Iris pigment epithelial cell (primary cell): ENCODE measurements at places on chromosomes 12 and 14.

DNA sequence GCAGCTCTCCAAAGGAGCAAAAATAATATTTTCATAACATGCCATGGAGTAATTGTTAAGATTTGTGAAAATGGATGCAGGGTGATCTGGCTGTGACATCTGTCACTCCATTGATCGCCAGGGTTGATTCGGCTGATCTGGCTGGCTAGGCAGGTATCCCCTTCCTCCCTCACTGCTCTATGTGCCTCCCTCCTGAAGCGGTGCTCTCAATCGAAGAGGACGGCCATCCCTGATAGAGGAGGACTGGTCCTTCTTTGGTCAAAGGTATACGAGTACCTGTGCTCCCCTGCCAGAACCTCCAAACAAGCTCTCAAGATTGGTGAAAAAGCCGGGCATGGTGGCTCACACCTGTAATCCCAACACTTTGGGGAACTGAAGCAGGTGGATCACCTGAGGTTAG, 47.9 kb downstream of the VCPKMT start:
- DNase-seq = no peak

DNA sequence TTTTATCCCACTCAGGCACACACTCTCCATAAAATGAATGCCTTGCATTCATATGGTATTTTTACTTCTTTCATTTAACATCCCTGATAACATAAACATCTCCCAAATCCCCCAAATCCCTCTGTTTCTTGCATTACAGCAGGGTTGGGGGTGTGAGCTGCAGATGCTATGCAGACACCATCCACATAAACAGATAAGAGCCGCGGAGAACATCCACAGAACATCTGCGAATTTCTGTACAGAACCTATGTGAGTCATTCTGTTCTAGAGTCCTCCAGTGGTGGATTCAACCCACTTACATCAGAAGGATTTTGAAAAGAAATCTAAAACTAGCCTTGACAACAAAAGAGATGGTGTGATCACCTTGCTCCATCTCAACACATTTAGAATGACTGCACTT, 20.3 kb downstream of the FBLN5 start:
- peak; percentile 82 for DNase-seq

GRCh38 chr14:98548071-98548686, 723.8 kb downstream of the BCL11B start:
- no peak for DNase-seq

- no peak for DNase-seq
Observed at GRCh38 chr14:103340480-103341212, 6.6 kb downstream of the EIF5 start.

DNA sequence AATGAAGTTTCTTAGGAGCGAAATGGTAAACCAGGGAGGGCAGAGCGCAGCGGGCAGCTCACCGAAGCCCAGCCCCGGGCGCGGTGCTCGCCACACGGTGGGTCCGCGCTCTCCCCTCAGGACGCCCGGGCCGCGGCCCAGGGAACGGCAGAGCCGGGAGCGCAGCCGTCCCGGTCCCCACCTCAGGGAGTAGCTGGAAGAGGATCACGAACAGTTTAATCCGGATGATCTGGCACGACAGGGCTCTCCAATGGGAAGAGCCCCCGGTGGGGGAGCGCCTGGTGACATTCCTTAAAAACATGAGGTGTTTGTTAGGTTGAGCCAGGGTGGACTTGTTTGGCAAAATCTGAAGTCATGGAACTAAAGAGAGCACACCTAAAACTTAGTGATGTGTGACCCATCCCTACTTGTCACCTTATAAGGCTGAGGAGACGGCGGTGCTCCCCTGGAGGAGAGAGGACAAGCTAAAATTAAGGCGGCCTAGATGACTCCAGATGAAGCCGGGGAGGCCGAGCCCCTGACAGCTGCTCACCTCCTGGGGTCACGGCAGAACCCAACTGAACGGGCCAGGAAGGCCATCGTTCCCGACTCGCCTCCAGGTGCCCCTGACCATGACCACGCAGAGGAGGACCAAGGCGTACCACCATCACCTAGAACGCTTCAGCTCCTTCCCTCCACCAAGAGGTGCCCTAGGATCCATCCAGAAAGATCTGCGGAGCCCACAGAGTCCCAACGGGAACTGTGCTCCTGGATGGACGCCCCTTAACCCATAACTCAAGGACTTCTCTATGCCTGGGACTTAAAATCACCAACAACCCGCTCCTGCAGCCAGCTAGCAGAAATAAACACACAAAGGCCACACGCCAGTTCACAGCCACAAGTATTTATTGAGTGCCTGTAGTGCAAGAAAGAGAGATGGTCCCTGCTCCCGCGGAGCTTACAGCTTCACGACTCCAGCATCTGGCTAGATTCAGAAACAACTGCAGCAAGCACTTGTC, 866 bp upstream of the PITPNM2 start:
- DNase-seq = no peak

GRCh38 chr12:8948701-8949341, 624 bp downstream of the M6PR start:
- peak; percentile 58 for DNase-seq

GRCh38 chr12:72570601-72571000, 298.4 kb downstream of the TRHDE start:
- DNase-seq = no peak

DNA sequence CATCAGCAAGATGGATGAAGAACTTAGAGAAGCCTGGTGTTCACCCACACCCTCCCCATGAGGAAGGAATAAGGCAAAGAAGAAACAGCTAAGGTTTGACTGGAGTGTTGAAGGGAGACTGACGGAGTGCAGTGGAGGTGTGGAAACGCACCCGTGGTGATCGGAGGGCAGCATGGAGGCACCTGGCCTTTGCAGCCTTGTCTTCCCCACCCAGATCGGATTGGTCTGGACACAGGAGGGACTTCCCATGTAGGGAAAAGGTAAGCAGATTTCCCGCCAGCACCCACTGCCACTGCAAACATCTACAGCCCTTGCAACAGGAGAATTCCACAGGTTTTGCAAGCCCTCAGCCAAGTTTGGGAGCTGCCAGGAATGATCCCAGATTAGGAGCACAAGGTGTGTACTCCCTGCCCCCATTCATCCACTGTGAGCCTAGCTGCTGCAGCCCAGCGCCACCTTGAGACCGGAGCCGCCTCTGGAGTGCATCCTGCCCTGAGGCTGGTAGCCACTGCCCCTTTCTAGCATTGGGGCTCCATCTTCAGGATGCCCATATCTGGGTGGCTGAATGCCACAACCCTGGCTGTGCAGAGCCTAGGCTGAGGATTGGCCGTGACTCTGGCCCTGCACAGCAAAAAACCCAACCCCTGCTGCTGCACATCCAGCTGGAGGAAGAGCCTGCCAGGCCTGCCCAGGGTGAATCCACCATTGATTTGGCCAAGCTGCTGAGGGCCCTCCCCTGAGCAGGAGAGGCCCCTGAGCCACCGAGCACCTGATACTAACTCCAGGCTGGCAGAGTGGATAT, 411.1 kb downstream of the TMEM121 start:
- no peak for DNase-seq

DNA sequence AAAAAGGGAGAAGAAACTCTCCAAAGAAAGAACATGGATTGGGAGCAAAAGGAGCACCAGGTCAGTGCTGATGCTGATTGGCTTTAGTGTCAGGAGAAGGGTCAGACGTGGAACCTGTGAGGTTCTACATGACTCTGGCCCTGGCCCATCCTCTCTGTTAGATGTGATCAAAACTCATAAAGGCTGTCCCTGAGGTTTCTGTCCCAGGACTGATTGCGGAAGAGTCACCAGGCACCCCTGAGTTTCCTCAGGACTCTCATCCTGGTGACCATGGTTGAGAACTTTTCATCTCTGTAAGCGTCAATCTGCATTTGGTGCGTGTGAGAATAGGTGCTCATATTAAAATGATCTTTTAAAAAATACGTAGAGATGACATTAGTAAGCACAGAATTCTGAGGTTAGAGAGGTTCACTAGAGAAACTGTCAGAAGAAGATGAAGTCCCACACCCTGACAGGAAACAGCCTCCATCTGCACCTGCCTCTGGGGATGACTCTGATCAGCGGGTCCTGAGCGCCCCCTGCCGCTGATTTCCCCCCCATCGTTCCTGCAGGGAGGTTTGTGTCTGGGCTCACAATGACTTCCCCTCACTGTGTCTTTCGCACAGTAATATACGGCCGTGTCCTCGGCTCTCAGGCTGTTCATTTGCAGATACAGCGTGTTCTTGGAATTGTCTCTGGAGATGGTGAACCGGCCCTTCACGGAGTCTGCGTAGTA, 741.8 kb downstream of the TMEM121 start:
- DNase-seq = no peak

DNA sequence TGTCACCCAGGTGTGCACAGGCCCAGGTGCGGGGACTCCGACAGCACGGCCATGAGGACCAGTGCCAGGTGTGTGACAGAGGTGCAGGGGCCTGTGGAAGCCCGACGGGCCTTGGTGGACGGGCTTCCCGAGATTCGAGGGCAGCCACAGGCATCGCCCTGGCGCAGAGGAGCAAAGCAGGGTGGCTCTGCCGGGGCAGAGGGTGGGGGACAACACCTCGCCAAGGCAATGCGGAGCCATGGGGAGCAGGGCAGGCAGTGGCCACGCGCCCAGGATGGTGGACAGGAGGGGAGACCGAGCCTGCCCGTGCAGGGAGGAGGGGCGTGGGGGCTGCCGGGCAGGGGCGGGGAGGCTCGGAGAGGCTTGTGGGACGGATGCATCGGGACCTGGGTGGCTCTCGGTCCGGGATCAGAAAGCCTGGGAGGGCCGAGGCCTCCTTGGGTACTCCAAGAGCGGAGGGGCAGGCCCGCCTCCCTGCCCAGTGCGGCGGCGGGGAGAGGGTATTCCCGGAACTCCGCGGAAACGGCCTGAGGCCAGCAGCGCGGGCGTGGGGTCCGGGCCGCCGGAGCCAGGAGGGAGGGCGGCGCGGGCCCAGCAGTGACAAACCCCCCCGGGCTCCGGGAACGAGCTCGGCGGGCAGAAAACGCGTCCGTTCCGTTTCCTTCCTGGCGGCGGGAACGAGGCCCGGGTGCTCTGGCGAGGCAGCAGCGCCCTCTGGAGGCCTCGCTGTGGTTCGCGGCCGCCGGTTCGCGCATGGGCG, 1.6 kb downstream of the TMEM121 start:
- DNase-seq = peak; percentile 65

DNA sequence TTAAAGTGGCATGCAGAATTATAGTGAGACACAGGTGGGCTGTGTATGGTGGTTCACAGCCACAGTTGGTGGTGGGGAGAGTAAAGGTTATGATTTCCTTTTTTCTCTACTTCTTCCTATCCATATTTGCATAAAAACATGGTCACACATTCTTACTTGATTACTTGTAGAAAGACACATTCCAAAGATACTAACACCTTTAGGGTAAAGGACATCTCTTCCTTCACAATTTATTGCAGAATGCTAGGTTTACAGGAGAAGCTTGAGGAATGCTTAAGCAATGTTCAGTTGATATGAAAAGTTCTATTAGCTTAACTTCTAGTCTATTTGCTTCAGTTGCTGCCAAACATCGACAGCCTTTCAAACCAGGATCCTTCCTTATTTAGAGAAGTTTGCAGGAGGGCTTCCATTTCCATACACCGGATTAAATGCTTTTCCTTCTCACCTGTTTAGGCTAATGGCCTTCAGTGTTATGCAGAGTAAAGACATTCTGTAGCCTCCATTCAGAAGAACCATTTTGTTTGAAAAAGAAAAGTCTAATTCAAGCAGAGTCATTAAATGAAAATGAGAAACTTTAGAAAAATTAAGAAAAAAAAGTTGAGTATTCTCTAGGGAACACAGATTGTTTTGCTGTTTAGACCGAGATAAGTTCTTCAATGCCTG, 2.6 kb upstream of the PHC1 start:
- no peak for DNase-seq

DNA sequence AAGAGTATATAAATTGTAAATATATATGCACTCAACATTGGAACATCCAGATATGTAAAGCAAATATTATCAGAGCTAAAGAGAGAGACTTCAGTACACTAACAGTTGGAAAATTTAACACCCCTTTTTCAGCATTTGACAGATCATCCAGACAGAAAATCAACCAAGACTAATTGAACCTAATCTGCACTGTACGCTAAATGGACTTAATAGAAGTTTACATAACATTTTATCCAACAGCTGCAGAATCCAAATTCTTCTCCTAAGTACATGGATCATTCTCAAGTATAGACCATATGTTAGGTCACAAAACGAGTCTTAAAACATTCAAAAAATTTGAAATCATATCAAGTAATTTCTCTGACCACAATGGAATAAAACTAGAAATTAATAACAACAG, 229.1 kb upstream of the CLEC14A start:
- no peak for DNase-seq

- DNase-seq = no peak
Observed at GRCh38 chr14:51533872-51534553, 117.7 kb upstream of the FRMD6 start.

DNA sequence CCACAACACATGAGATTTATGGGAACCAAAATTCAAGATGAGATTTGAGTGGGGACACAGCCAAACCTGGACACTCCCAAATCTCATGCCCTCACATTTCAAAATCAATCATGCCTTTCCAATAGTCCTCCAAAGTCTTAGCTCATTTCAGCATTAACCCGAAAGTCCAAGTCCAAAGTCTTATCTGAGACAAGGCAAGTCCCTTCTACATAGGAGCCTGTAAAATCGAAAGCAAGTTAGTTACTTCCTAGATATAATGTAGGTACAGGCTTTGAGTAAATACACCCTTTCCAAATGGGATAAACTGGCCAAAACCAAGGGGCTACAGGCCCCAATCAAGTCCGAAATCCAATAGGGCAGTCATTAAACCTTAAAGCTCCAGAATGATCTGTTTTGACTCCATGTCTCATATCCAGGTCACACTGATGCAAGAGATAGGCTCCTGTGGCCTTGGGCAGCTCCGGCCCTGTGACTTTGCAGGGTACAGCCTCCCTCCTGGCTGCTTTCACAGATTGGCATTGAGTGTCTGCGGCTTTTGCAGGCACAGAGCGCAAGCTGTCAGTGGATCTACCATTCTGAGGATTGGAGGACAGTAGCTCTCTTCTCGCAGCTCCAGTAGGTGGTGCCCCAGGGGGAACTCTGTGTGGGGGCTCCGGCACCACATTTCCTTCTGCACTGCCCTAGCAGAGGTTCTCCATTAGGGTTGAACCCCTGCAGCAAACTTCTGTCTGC, 60.1 kb downstream of the LRIG3 start:
- no peak for DNase-seq

- no peak for DNase-seq
Observed at GRCh38 chr12:42802785-42803189, 213.2 kb upstream of the PRICKLE1 start.

DNA sequence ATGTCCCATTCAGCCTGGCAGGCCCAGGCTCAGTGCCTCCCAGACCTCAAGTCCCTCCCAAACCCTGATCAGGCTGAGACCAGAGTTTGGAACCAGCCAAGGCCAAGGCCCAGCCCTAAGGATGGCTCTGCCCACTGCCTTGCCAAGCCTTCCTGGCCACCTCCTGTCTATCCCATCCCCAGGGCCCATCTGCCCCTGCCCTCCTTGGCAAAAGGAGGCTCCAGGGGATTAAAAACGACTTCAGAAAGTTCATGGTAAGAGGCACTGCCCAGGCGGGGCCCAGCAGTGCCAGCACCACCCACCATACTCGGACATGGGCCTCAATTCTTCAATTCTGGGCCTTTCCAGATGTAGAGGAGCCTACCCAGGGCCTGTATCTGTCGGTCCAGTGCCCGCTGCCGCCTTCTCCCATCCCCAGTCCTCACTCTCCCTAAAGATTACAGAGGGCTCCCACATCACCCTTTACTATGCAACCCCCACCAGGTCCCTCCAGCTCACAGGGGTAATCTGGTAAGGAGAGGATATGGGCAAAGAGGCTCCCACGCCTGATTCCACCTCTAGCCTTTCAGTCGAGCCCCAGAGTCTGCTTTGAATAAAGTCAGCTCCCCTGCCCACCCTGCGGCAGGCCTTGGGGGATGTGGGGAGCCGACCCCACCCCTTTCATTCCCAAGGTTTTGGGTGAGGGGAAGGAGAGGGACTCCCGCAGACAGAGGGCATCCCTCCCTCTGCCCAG, 932 bp downstream of the ADCY6 start:
- DNase-seq = no peak
